ENCODE measurements at places on chromosomes 3 and 15.

DNA sequence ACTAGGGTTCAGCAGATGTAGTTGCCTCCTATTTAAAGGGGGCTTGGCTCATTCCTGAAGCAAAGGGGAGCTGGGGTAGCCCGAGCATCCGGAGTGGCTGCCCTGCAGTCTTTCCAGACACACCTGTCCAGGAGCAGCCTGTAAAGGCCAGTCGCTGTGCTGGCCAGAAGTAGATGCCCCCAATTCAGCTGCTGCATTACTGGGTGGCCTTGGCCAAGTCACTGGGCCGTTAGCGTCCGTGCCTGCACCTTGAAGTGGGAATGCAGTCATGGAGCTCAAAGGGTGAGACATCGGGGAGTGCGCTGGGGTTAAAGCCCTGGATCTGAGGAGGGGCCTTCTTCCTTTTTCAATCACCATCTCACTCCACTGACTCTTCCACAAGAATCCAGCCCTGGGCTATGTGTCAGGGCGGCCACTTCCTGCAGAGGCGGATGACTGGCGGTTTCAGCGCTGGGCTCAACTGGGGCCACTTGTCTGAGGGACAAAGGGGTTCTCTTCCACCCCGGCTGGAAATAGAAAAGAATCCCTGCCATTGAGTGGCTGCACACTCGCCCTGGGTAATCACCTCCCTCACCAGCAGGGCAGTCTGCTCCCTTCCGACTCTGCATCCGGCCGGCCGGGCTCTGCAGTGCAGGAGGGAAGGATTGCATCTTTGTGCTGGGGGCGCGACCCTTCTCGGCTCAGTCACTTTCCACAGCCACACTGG lies 11.8 kb downstream of the ALDH1A3 start:
- no peak for DNase-seq

GRCh38 chr3:66259566-66260255 lies 38.9 kb downstream of the SLC25A26 start:
- DNase-seq: no peak

DNA sequence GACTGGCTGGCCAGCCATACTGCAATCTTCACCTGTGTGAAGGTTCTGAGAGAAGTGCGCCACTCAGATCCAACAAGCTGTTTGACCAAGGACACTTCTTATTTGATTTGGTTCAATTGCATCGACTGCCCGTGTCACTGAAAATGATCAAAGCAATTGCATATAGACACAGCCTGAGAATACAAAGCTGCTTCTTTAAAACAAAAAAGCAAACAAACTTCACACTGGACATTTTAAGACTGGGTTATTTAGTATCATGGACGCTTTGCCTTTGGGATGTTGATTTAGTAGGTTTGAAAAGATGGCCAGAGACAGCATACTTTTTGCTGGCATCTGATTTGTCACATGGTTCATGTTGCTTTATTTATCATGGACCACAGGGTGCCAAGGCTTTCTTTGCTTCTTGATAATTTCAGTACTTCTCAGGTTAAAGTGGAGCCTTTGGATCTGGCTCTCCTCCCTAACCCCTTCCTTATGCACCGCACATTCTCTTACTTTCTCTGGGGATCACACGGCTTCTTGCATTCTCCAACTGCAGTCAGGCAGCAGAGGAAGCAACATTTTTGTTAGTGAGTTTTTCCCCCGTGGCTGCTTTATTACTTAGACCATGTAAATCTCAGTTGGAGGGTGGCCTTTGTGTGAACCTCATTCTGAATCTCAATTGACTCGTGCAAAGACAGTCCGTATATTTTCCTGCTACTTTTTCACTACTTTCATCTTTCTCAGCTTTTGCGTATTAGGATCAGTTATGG lies 151.0 kb downstream of the CD47 start:
- DNase-seq: no peak

- DNase-seq: no peak
Measured at GRCh38 chr3:113495035-113495434, 19.9 kb downstream of the SPICE1 start.

DNA sequence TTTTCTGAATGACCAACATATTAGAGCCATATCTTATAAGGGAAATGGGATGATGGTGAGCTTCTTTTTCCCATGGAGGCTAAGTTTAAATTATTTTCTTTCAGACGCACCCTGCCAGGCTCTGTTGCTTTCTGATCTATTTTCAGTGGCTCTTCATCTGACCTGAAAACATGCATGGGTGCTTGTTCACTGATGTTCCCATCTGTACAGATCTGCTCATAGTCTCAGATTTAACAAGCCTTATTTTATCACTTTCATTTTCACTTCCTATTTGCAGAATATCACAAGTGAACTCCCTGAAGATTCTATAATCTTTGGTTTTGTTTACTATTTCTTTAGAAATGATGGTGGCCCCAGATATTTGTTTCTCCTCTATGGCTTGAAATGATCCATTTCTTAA lies 31.1 kb upstream of the SUCLG2 start:
- no peak for DNase-seq

GRCh38 chr15:91445695-91446228 lies 345.7 kb downstream of the SV2B start:
- no peak for DNase-seq

GRCh38 chr3:129577366-129577765 lies 29.1 kb downstream of the PLXND1 start:
- DNase-seq: peak; percentile 76

- peak; percentile 32 for DNase-seq
Measured at GRCh38 chr3:190224863-190225692, 97.2 kb downstream of the CLDN1 start.

GRCh38 chr3:109806929-109807328 lies 469.6 kb upstream of the DPPA4 start:
- no peak for DNase-seq

DNA sequence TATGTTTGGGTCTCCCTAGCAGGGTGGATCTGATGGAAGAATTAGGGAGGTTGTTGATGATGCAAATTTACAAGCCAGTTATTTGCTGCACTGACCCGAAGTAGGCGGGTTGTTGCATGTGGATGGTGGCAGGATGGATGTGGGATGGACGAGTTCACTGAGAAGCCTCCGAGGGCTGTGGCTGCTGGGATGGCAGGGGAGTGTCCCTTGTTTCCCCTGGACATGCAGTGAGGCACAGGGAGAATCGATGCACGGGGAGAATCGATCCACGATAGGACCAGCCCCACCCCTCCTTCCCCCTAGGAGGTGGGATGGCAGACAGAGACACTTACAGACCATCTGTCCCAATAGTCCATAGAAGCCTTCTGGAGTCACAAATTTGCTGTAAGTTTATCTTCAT lies 31.0 kb upstream of the KLF13 start:
- DNase-seq: no peak
